ENCODE measurements at places on chromosomes 3 and 15.

DNA sequence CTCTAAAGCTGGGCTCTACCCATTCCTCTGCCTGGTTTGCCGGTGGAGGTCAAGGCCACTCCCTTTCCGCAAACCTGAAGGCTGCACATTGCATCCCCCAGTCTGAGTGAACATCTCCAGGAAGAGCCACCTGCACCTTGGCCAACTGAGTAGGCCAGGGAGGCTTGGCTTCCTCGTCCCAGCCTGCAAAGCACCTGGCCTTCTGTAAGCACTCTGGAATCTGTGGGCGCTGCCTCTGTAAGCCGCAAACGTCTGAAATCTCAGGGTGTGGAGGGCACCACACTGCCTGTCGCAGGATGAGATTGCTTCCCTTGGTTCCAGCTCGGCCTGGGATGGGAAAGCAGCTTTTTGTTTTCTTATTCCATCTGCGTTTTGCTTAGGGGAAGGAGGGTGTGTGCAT, 81.3 kb downstream of the SEC22A start:
- DNase-seq = no peak

- no peak for DNase-seq
Observed at GRCh38 chr3:14133188-14133800, 8.4 kb downstream of the TMEM43 start.

DNA sequence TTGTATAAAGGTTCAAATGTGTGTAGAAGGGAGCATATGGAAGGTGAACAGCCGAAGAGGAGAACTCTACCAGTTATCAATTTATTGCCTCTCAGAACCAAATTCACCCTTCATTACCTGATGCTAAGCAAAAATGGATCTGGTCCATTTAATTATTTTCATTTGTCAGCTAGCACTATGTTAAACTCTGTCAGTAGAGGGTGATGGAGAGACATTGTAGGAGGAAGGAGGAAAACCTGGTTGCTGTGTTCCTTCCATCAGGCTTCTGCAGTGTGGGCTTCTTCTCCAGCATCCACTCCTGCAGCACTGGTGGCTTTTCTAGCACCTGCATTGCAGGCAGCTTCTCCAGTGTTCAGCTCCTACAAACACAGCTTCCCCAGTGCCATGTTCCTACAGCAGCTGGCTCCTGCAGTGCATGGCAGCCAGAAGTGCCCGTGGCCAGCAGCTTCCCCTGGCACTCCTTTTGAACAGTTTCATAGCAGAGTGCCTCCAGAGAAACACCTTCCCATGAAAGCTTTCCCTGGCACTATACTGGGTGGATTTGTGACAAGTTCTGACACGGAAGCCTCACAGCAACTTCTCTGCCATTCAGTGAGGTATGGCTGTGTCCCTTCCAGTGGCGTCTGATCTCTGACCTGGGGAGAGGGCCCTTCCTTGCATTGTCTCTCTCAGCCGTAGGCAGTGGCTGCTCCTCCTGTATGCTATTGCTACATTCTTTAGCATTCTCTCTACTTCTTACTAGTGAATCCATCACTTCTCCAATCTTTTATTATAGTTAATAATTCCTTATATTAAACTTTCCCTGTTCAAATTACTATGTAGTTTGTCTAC, 14.6 kb upstream of the IL17RD start:
- DNase-seq = peak; percentile 54

- peak; percentile 62 for DNase-seq
Observed at GRCh38 chr15:48084759-48085590, 35.8 kb upstream of the SLC24A5 start.

GRCh38 chr3:125289429-125289981, 77.0 kb upstream of the SLC12A8 start:
- no peak for DNase-seq

GRCh38 chr3:145967043-145967442, 193.9 kb downstream of the PLOD2 start:
- DNase-seq = no peak

- peak; percentile 97 for DNase-seq
Observed at GRCh38 chr15:44489464-44489863, 47.5 kb upstream of the EIF3J start.

- DNase-seq = no peak
Observed at GRCh38 chr3:144189044-144189443, 217.4 kb downstream of the DIPK2A start.

GRCh38 chr3:194273743-194274310, 77.3 kb downstream of the CPN2 start:
- no peak for DNase-seq

GRCh38 chr3:48984663-48985062, 5.4 kb upstream of the P4HTM start:
- peak; percentile 10 for DNase-seq

- DNase-seq = no peak
Observed at GRCh38 chr15:100101426-100102089, 240.2 kb downstream of the ADAMTS17 start.

- no peak for DNase-seq
Observed at GRCh38 chr3:197528190-197528589, 27.6 kb downstream of the BDH1 start.

- DNase-seq = no peak
Observed at GRCh38 chr3:123695152-123695551, 110.3 kb upstream of the HACD2 start.

- no peak for DNase-seq
Observed at GRCh38 chr3:103319912-103320311, 885.1 kb downstream of the ZPLD1 start.

DNA sequence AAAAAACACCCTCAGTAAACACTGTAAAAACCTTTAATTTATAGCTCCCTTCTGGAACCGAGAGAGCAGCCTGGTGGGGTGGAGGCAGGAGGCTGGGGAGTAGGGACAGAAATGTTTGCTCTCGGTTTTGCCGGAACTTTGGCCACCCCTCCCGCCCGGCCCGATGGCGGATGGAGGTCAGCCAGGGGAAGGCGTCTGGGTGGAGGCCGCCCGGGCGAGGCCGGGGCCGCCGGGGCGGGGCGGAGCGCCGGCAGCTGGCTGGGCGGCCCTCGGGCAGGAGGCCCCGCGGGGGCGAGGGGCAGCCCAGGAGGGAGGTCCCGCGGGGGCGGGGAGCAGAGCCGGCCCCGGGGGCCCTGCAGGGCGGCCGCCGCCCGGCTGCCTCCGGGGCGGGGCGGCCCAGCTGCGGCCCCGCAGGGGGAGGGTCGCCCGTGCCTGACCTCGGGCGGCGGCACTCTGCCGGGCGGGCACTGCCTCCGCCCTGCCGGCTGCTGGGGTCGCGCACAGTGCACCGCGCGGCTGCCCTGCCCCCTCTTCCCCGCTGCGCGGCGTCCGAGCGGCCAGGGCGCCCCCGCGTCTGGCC, 829 bp upstream of the SKIL start:
- peak; percentile 89 for DNase-seq

GRCh38 chr15:60477164-60477563, 1.8 kb downstream of the ICE2 start:
- DNase-seq = no peak

GRCh38 chr15:81890496-81890895, 155.3 kb downstream of the MEX3B start:
- no peak for DNase-seq

DNA sequence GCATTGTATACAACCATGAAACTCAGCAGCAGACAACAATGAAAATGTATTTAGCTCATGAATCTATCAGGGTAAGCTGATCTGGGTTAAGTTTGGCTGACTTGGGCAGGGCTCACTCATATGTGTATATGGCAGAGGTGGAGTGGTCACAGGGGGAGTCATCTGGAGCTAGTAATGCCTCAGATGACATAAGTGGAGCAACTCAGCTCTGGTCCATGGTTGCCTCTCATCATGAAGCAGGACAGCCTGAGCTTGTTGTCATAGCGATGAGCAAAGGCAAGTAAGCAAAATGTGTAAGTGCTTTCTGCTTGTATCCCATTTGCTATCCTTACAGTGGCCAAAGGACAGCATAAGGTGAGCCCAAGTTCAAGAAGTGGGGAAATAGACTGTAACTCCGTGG, 64.5 kb downstream of the ALCAM start:
- no peak for DNase-seq

GRCh38 chr3:140097874-140098635, 163.1 kb downstream of the CLSTN2 start:
- DNase-seq = no peak

- DNase-seq = no peak
Observed at GRCh38 chr3:39440316-39440715, 27.2 kb upstream of the MOBP start.

GRCh38 chr3:46393554-46394434, 13.1 kb downstream of the CCR5AS start:
- DNase-seq = no peak

GRCh38 chr3:21704796-21705195, 46.2 kb downstream of the ZNF385D start:
- DNase-seq = no peak

- DNase-seq = no peak
Observed at GRCh38 chr3:164397462-164397861, 680.8 kb downstream of the SI start.

DNA sequence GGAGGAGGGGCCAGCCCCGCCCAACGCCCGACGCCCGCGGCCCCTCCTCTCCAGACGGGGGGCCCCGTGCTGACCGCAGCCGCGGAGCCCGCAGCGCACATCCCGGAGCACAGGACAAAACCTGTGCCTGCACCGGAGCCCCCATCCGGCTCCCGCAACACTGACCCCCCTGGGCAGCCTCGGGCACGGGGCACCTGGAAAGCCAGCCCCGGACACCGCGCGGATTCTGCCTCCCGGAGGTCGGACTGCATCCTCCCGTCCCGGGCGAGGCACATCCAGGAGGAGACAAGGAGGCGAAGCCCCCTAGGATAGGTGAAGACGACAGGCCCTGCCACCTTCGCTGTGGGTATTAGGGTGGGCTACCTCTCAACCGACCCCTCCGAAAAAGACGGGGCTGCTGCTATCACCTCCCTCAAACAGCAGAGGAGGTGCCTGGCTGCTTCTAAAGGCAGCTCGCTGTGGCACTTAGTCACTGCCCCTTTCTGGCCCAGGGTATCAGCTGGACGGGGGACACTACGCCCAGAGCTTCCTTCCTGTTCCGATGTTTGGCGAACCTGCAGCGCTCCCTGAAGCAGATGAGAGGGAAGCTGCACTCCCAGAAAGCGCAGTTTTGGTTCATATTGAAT, 10.6 kb downstream of the XXYLT1 start:
- DNase-seq = no peak

DNA sequence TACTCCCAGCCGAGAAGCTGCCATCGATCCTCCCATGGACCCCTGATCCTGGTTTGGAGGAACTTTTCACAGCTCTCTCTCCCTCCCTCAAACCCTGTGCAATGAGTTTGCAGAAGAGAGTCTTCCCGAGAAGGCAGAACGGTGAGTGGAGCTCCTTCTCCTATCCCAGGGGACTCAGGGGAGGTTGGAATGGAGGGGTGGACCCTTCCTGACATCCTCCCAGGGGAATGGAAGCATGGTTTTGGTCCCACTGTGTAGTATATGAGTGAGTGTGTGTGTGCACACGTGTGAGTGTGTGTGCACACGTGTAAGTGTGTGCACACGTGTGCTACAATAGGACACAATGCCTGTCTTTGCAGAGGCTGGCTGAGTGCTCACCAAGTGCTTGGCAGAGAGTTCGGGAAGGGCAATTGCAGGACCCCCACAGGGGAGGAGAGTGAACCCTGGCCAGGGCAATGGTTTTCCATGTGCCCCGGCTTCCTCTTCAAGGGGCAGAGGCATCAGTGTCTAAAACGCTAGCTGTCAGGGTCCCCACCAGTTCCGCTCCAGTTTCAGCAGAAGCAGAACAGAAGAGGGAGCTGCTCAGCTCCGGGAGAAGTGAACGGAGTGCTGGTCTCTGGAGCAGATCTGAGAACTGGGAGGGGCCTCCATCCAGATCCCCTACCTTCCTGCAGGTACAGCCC, 13.8 kb upstream of the IL16 start:
- DNase-seq = no peak

GRCh38 chr3:184781801-184782200, 30.2 kb upstream of the VPS8 start:
- no peak for DNase-seq

- no peak for DNase-seq
Observed at GRCh38 chr3:55615039-55615693, 128.1 kb upstream of the WNT5A start.

GRCh38 chr3:54966979-54967378, 39.1 kb upstream of the LRTM1 start:
- no peak for DNase-seq

- no peak for DNase-seq
Observed at GRCh38 chr3:81624756-81625155, 136.7 kb downstream of the GBE1 start.

- DNase-seq = no peak
Observed at GRCh38 chr15:41323611-41324010, 8.8 kb downstream of the OIP5 start.

GRCh38 chr15:97750060-97750459, 210.4 kb upstream of the ARRDC4 start:
- no peak for DNase-seq

DNA sequence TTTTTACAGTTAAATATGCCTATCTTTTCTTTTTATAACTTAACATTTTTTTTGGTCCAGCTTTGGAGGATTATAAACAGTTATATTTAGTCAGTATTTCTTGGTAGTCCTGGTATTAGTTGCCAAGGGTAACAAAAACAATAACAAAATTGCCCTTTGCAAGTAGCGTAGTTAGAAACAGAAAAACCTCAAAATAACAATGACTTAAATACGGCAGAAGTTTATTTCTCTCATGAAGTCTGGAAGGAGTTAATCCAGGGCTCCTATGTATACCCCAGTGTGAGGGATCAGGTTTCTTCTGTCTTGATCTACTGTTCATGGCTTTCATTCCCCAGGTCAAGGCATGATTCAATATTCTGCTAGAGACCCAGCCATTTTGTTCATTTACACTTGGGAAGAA, 14.1 kb upstream of the MYH15 start:
- DNase-seq = no peak

DNA sequence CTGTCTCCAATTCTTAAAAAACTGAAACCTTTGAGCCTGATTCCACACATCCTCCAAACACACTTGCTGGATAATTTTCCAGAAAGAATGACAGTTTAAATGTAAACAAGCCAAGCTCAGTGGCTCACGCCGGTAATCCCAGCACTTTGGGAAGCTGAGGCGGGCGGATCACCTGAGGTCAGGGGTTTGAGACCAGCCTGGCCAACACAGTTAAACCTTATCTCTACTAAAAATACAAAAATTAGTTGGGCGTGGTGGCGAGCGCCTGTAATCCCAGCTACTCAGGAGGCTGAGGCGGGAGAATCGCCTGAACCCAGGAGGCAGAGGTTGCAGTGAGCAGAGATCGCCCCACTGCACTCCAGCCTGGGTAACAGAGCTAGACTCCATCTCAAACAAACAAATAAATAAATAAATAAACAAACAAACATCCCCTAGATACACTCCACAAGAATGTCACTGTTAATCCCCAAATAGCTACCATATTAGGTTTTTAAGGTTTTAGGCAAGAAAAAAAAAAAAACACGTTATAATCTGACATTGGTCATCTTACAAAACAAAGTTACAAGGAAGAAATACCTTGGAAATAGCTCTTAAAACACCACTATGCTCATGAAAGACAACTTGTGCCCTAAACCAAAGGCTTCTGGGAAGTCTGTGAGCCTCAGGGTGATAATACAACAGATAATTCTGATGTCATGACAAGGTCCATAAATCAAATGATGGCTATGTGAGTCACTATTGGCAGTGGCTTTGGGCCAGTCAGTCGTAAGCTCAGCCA, 13.2 kb downstream of the TNIK start:
- peak; percentile 70 for DNase-seq
